Inflammatory macrophage (primary cell): ENCODE measurements at places on chromosomes 12 and 14.

- no peak for DNase-seq
These were observed 71.6 kb downstream of the TMEM132C start for GRCh38 chr12:128338386-128339125.

- DNase-seq, result no peak
These were observed 22.5 kb downstream of the TESC start for GRCh38 chr12:117076410-117077372.

DNA sequence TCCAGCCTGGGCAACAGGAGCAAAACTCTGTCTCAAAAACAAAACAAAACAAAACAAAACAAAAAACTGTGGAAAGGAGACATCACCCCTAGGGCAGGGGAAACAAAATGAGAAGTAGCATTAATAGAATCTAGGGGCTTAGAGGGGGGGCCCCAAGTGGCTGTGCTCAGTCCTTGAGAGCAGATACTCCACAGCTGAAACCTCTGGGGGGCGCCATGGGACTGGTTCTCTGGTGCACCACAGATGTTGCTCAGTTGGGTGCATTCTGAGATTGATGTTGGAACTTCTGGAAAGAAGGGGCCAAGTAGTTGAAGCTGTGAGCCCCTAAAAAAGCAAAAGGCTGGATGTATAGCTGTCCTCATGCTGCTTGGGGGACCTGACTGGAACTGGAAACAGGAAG lies 11.8 kb upstream of the SYNE2 start:
- DNase-seq, result no peak

- DNase-seq, result peak; percentile 61
These were observed 59.5 kb downstream of the ETNK1 start for GRCh38 chr12:22684140-22685118.

DNA sequence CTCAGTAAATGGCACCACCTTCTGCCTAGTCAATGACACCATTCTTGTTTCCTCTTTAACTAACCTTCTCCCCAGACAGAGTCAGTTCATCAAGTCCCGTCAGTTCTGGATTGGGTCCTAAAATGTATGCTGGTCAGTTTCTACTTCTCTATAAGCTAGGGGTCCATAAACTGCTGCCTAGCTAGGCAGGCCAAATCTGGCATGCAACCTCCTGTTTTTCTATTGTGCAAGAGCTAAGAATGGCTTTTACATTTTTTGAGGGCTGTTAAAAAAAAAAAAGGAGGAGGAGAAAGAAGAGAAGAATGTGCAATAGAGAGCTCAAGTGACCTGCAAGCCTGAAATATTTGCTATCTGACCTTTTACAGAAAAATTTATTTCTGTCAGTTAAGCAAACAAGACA lies 6.4 kb upstream of the TMED10 start:
- peak; percentile 73 for DNase-seq

DNA sequence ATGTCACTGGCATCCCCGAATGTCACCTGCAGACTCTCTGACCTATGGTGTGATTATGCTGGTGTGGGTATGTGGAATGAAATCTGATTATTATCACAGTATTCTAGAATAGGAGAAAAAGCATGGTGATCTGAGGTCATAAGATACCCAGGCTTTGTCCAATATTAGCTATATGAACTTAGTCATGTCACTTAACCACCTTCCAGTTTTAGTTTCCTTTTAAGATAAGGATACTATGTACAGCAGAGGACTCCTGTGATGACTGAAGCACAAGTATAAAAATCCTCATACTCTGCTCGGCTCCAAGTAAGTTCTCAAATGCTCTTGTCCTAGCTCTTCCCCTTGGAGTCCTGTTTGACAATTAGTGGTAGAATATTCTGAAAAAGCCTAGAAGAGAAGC lies 2.8 kb downstream of the GNS start:
- DNase-seq, result no peak

- DNase-seq, result peak; percentile 30
These were observed 79.8 kb downstream of the PRORP start for GRCh38 chr14:35202195-35202594.

GRCh38 chr12:121861636-121862254 lies 3.1 kb upstream of the HPD start:
- no peak for DNase-seq

GRCh38 chr14:54807428-54807827 lies 95.2 kb downstream of the GCH1 start:
- DNase-seq, result no peak

DNA sequence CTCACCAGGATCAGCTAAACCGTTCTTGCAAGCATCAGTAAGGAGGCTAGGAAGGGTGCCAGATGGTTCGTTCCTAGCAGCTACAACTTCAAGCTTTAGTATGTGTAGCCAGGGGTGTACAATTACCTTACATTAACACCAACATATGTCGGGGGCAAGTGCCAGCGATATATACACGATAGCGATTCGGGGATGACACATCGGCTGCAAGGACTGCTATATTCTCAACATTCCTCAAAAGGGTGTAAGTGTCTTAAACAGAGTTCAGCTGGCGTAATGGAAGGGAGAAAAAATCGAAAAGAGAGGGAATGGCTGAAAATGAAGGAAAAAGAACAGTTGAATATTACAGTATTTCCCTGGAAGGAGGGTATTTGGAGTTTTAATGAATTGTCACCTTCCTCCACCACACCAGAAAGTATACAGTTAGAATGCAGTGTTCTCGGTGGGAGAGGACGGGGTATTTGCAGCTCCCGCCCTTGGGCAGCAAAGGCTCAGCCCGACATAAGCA lies 545 bp downstream of the LIMA1 start:
- DNase-seq, result no peak

DNA sequence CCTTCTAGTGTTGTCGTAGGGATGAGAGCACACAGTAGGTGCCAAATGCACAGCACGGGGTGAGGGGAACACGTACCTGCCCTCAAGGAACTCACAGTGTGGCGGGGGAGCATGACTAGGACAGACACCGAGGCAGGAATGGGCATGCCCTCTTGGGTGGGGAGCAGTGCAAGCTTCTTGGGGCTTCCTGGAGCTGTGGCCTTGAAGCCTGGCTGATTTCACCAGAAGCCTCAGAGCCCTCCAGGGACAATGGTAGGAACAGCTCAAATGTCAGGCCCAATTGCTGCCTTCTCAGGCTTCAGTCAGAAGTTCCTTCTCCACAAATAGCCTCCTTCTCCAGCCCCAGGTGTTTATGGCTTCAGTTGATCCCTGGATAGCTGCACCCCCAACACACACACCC lies 43.4 kb downstream of the TEAD4 start:
- DNase-seq, result no peak
